ENCODE measurements at places on chromosomes 4 and X.
A peak's percentile ranks its signal among the peaks of the same experiment; 100 is the strongest.

- no peak for DNase-seq
Measured at GRCh38 chrX:125132274-125132673, 187.4 kb upstream of the TEX13C start.

DNA sequence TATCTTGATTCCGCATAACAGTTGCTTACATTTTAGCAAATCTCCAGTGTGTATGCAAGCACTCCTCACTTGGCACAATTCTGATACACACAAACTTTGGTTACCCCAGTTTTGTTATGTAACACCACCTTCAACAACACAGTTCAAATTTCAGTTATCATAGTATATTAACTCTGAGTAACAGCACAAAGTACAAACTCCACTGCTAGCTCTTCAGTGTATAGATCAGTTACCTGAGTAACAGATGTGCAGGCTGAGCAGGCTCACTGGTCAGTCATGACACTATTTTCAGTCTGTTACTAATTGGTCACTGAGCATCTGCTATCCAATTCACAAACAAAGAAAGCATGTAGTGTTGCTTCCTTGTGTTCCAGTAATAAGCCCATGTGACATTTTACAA, 55.4 kb downstream of the PKD2 start:
- no peak for DNase-seq

GRCh38 chr4:42412251-42412650, 15.0 kb downstream of the SHISA3 start:
- no peak for DNase-seq

DNA sequence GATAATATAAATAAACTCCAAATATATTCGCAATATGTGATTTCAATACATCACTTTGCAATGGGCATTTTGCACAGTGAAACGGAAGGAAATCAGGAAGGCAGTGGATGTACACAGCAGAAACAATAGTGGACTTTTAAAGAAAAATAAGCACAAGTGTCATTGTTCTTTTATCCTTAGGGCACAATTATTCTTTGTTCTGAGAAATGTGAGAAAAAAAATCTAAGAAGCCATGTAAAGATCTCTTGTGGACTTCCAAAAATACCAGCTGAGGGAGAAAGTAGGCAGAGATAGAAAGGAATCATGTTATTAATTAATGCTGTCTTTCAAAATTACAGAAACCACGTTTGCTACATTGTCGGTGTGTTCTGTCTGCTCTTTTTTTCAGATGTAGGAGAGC, 17.6 kb upstream of the PRRG1 start:
- DNase-seq = no peak

GRCh38 chr4:109648266-109648996, 54.8 kb downstream of the CASP6 start:
- DNase-seq = peak; percentile 77

DNA sequence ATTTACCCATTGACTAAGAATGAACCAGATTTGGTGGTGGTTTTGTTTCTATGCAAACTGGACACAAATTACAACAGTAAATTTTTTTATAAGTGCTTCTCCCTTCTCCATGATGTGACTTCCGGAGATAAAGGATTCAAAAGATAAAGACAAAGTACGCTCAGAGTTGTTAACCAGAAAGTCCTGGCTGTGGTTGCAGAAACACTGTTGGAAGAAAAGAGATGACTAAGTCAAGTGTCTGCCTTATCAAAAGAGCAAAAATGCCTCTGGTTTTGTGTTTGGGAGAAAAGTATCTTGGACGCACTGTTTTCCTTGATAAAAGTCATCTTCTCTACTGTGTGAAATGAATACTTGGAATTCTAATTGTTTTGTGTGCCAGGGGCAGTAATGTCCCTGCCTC, 213.4 kb downstream of the GC start:
- no peak for DNase-seq

DNA sequence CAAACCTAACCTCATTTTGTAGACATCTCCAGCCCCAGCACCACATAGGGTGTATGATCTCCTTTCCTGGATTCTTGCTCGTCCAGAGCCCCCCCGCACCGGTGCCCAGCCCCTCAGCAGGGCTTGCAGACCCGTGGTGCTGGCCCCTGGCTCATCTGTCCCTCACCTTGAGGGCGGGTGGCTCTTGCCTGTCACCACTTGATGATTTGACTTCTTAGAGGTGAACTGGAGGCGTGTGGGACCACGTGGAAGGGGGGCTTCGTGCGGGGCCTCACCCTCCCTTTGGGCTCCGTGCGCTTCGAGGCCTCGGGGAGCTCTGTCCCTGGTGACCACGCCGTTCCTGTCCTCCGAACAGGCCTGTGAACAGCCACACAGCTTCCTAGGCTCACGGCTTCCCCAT, 15.5 kb downstream of the UVSSA start:
- DNase-seq = no peak

- DNase-seq = no peak
Measured at GRCh38 chr4:77636902-77637301, 31.3 kb downstream of the CXCL13 start.

All from CD4-positive, alpha-beta T cell treated with Interleukin-21 for 1 hour (primary cell).